ENCODE measurements at places on chromosomes 5 and 9.

GRCh38 chr5:1443991-1444360 lies 1.3 kb downstream of the SLC6A3 start:
- DNase-seq, result no peak

GRCh38 chr9:95009459-95009858 lies 283.0 kb downstream of the AOPEP start:
- no peak for DNase-seq

DNA sequence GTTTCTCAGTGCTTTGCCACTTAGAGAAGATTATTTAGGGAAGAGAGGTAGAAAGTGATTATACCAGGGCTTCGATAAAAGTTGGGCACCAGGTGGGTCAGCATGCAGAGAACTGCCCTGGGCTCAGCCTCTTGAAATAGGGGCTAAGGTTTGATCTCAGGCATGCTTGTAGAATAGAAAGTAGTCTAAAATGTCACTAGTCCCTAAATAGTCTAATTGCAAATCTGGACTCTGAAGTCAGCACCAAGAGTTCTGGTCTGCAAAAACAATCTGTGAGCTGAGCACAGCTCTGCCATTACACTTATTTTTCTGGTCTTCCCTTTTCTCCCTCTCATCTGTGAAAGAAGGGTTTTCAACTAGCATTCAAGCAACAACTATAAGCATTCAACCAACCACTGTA lies 248.0 kb downstream of the SMARCA2 start:
- DNase-seq, result no peak

DNA sequence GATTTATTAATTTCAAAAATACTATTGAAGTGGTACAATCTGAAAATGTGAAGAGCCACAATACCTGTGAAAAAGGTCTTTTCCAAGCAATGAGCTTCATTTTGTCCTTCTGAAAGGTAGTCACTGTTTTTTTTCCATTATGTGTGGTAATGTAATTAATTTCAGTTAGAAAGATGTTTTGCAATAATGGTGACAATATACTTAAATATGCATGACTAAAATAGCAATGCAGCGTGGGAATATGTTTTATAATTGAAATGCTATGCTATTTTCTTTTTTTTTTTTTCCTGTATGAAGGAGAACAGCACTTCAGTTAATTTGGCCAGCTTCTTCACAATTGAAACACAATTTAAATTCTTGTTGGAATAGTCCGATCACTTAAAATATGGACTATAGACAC lies 41.9 kb downstream of the NPR3 start:
- DNase-seq, result no peak

DNA sequence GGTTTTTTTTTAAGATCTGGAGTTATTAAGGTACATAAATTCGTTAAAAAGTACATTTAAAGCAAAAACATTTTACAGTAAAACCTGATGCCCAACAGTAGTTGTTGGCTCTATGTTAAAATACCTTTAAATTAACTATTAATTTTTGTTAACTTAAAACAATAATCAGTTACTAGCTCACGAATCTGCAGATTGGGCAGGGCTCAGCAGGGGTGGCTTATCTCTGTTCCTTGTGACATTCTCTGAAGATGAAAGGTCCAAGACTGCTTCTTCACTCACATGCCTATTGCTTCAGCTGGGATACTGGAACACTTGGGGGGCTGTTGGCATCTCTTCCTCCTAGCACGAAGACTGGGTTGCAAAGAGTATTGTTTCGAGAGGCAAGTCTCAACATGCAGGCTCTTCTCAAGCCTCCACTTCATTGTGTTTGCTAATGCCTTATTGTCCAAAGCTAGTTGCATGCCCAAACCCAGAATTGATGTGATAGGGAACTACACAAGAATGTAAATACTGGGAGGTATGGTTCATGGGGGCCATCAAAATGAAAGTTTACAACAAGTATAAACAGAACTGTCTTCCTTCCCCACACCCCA lies 46.6 kb downstream of the MAP3K1 start:
- DNase-seq, result no peak

- no peak for DNase-seq
These were observed 25.6 kb downstream of the USP20 start for GRCh38 chr9:129860653-129861446.

- DNase-seq, result no peak
These were observed 160.1 kb downstream of the DOCK8 start for GRCh38 chr9:374736-375135.

- DNase-seq, result no peak
These were observed 196.6 kb upstream of the CD180 start for GRCh38 chr5:67393211-67393610.

- DNase-seq, result no peak
These were observed 1.3 kb upstream of the NRARP start for GRCh38 chr9:137303151-137303892.

GRCh38 chr5:128220841-128221240 lies 137.3 kb downstream of the SLC12A2 start:
- DNase-seq, result no peak

DNA sequence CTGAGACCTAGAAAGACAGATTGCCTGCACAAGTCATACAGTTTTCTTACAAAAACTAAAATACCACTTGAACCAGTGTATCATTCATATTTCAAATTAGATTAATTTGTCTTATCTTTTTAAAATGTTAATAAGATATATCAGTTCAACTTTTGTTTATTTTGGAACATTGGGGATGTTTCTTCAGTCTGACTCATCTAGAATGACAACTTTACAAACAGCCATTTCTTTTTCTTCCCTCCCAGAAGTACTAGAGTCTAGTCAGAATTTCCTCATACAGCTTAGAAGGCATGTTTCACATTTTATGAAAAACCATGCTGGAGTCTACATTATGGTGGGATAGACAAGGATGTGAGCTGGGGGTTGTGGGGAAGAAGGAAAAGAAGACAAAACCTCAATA lies 262.5 kb downstream of the NFIB start:
- no peak for DNase-seq

DNA sequence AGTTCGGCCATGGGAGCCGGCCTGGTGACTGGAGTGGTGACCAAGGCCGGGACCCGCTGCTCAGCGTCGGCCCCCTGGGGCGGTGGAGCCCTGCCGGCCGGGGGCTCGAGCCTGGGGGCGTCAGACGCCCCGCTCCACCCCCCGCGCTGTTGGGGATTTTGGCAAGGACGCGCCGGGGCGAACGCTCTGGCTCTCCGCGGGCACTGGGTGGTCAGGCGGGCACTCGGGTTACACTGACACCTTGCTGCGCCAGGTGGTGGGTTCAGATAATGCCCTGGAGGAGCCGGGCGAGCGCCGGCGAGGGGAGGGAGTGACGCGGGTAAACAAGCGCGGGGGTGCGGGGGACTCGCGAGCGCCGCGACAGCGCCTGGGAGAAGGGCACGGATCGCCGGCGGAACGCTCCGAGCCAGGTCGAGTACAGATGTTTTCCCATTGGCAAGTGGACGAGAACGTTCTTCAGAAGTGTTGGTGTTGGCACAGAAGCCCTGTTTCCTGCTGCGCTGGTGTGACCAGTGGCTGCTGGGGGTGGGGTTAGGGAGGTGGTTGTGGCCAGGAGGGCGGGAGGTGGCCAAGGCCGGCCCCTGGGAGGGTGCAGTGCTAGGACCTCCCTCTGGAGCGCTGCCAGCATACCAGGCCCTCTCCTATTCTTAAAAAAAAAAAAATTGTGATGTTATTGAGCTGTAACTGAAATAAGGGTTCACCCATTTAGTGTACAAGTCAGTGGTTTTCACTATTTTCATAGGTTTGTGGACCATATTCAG lies 773 bp downstream of the SQSTM1 start:
- DNase-seq, result peak; percentile 92

DNA sequence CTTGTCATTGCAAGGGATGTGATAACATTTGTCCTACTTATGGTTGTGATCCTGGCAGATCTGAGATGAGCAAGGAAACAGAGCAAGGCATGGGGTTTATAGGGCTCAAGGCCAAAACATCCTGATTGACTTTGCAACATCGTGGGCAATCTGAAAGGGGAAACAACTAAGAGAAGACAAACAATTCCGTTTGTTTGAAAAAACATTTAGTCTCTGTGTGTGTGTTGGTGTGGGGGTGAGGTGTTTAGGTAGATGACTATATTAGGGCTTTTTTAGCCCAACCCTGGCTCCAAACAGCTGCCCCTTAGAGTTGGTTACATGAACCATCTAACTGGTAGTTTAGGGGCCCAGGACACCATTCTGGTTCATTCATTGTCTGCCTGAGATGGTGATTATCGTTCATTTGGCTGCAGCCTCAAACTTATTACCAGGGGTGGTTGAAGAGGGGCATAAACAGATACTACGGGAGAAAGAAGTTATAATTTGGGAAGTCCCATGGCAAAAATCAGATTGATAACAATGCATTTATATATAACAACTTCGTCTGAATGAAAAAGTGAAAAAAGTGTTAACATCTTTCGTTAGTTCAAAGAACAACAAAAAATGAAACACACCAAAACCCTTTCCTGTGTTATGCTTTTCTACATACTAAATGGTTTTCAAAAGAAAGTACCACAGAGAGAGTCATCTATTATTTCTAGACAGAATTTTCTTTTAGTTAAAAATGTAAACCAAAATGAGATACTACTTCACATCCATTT lies 5.7 kb downstream of the FYB1 start:
- no peak for DNase-seq

- DNase-seq, result no peak
These were observed 177.3 kb upstream of the SPEF2 start for GRCh38 chr5:35440409-35440808.

DNA sequence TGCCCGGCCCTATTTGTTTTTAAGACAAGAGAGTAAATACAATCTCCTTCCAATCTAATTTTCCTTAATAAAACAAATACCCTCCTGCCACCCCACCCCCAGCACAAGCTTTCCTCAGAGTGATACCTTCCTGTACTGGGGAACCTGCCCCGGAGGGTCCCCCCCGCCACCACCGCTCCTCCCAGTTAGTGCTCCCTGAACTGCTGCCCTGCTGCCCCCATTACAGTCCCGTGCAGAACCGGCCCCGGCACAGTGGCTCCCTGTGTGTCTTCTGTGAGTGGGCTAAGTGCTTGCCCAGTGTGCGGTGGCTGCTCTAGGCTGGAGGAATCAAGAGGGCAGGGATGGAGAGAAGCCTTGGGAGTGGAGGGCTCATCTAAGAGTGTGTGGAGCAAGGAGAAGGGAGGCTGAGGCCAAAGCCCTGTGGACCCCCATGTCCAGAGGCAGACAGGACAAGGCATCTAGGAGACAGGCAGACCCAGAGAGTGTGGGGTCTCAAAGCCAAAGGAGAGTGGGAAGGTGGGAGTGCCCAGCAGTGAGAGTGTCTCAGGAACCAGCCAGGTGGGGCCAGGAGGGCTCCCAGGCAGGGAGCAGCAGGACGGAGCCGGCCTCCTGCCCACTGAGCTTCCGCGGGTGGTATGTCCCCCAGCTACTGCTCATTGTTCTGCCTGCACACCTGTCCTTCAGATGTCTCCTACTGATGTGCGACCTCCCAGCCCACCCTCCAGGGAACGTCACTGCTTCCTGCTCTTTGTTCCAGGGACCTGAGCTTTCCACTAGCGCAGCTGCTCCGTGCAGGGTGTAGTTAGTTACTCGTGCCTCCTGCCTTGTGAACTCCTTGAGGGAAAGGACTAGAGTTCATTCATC lies 129.0 kb downstream of the DAB2IP start:
- no peak for DNase-seq

DNA sequence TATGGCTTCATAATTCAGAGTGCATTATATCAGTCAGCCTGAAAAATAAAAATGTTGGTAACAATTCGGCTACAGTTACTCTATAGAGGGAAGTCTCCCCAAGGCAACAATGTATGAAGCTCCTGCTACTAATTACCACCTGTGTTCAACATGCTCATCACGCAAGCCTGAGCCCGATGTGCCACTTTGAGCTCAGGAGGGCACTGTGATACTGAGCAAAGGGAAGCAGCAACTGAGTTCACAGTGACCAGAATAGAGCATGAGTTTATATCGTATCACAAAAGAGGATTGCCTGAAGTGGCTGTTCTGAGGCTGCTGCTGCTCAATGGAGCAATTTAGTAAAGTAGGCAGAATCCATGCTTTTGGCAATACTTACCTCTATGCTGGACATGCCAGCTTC lies 202.0 kb upstream of the HAPLN1 start:
- no peak for DNase-seq

DNA sequence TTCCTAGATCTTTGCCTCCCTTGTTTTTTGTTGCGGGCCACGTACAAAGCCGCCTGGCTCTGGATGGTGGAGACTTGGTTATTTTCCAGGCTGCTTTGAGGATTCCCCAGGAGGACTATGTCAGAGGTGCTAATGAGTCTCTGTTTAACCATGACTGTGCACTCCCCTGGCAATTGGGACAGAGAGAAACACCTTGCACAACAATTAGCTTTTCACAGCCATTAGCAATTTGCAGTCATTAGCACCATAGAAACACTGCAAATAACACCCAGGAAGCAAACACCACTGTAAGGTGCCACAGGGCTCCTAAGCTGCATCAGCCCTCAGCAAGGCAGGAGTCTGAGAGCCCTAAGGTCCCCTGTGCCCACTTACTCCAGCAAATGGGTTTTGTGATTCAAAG lies 201.0 kb upstream of the VLDLR start:
- no peak for DNase-seq

DNA sequence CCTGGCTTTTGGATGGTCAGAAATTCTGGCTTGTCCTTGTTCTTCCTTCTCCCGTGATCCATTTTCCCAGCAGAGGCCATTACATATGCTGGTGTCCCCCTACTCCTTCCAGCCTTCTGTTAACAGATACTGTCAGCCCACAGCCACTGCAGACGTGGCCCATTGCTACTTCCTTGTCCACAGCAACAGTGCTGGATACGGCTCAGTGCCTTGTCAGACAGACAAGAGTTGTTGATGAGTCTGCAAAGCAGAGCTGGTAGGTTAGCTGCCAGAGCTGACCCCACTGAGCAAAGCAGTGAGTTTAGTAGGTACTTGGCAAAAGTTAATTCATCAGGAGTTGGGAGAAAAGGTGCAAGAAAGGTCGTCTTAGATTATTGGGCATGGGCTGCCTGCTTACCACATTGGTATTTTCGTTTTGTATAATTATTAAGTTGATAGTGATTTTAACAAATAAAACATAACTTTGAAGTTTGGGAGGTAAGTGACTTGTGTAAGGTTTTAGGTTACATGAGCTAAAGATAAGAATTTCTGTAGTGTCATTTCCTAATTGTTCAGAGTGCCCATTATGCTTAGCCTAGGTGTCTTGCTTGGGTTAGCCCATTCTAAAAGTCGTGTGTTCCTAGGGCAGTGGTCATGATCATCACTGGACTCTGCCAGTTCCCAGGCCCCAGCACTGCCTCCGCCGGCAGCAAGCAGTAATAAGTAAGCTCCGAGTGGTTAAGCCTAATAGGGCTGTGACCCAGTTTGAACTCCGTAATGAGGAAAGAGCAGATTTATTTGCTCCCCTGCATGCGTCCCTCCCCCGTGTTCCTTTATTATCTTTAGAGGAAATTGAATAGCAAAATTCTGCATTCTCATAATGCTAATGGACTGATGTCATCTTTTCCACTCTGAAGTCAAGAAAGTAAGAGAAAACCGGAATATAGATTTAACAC lies 292.0 kb downstream of the FANCC start:
- DNase-seq, result no peak
